ENCODE measurements at places on chromosomes 2 and 18.

DNA sequence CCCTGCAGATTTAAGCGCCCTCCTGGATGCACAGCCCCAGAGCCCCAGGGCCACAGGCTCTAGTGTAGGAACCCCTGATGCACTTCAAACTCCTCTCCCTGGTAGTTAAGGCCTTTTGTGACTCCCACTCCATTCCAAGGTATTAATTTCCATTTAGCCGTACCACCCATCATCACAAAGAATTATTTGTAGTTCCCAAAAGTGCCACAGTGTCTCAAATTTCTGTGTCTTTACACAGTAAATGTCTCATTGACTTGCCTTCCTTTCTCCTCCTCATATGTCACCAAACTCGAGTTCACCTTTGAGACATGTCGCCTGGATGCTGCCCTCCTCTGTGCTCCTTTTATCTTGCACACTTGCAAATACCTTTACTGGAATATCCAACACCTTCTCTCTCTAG lies 25.9 kb downstream of the PECR start:
- DNase-seq = no peak

DNA sequence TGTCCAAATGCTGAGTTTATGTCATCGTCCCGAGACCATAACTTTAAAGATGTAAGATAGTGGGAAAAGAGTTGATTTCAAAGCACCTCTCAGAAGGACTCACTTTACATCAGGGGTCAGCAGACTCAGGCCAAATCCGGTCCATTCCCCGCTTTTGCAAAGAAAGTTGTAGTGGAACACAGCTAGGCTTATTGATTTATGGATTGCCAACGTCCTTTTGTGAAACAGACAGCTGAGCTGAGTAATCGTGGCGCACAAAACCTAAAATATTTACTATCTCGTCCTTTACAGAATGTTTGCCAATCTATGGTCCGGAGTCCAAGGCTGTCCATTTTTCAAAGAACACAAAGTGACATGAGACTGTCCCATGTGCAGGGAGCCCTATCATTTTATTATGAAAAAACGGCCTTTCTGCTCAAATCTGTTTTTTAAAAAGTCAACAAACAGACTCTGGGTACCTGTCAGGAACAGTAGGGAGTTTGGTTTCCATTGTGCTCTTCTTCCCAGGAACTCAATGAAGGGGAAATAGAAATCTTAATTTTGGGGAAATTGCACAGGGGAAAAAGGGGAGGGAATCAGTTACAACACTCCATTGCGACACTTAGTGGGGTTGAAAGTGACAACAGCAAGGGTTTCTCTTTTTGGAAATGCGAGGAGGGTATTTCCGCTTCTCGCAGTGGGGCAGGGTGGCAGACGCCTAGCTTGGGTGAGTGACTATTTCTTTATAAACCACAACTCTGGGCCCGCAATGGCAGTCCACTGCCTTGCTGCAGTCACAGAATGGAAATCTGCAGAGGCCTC lies at the start of gene IL1RN:
IL1RN (plus strand) TSS at position 754 of the 801 bp plus-strand sequence; CDS start at position 781, 27 bp downstream.
- DNase-seq = no peak

GRCh38 chr18:27717816-27718215 lies 459.1 kb downstream of the CDH2 start:
- DNase-seq = no peak

DNA sequence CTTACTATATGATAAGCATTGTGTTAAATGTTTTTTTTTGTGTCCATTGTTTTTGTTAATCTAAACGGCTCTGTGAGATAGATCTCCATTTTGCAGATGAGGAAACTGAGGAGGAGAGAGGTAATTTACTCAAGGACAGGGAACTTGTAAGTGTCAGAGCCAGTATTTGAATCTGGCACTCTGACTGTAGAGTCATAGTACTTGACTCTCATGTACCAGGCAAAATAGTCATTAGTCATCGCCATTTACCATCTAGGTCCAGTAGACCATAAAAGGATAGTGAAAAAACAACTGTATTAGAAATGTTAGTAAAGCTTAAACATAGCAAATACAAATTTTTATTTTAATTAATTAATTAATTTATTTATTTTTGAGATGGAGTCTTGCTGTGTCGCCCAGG lies 4.8 kb downstream of the PSMD14 start:
- DNase-seq = no peak

- DNase-seq = no peak
Measured at GRCh38 chr2:60391649-60392375, 161.6 kb downstream of the BCL11A start.

GRCh38 chr2:64203858-64204632 lies 59.8 kb upstream of the PELI1 start:
- DNase-seq = no peak

DNA sequence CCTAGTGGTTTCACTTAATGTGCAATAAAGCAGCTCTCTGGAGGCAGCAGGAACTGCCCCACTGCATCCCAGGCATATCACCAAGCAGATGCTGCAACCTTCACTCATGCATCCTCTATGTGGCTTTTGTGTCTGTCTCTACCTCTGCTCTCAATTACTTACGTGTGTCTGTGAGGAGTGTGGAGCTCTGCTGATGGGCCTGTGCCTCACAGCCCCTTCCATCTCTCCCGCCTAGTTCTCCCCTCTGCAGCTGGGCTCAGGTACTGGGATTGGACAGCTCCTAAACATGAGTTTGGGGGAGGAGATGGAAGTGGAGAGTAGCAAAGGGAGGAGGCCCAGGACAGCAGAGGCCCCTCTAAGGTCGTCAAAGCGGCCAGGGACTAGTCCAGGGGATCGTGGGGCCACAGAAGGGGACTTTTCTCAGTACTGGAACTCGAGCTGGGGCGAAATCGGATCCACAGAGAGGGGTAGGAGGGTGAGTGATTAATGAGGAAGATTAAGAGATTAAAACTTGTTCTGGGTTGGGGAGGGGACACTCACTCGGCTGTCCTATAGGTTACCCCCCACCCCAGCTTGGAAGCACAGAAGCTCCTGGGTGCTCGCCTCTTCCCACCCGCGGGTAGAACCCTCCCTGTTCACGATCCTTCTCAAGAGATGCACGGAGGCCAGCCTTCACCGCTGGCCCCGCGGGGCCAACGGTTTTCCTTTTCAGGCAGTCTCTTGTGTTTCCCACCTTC lies 2.1 kb upstream of the LBX2 start:
- no peak for DNase-seq

- DNase-seq = no peak
Measured at GRCh38 chr2:224310943-224311625, 90.8 kb downstream of the FAM124B start.

GRCh38 chr2:9974343-9974742 lies 22.9 kb downstream of the GRHL1 start:
- DNase-seq = no peak

GRCh38 chr2:44954447-44954888 lies 13.0 kb downstream of the SIX3 start:
- no peak for DNase-seq

DNA sequence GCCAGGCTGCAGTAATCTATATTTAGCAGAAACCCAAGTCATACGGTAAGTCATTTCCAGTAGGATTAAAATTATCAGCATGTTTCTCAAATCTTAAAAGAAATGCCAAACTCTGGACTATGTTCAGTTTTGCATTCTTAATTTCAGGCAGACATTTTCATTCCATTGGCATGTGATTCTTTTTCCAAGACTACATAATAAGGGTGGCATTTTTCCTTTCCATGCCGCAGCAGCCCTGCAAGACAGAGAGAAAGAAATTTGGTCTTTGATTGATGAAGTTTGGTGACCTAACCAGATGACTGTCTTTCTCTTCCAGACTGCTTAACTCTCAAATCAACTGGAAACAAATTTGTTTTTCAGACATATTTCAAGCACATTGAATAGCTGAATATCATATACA lies 118.1 kb downstream of the FHOD3 start:
- no peak for DNase-seq

DNA sequence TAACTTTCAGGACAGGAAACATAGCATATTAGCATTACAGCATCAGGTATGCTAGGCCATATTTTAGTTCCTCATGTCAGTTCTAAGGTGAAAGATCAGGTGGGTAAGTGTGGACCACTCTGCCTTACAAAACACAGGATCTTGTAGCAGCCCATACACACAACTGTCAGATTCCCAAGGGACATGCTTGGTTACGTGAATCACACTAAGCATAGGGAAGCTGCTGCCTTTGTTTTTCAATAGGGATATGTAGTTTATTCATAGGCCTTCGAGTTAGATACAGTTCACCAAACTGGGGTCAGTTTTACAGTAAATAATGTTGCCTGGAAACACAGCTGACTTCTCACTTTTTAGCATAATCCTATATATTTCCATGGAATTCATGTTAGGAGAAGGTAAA lies 116.1 kb upstream of the OTX1 start:
- DNase-seq = no peak

DNA sequence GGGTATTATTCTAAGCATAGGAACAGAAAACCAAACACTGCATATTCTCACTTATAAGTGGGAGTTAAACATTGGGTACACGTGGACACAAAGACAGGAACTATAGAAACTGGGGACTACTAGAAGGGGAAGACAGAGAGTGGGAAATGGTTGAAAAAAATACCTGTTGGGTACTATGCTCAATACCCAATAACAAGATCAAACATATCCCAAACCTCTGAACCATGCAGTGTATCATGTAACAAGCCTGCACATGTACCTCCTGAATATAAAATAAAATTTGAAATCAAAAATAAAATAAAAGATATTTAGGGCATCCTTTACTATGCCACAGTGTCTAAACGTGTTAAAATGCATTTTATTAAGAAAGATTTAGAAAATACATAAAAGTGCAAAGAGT lies 221.0 kb upstream of the TFPI start:
- DNase-seq = no peak

DNA sequence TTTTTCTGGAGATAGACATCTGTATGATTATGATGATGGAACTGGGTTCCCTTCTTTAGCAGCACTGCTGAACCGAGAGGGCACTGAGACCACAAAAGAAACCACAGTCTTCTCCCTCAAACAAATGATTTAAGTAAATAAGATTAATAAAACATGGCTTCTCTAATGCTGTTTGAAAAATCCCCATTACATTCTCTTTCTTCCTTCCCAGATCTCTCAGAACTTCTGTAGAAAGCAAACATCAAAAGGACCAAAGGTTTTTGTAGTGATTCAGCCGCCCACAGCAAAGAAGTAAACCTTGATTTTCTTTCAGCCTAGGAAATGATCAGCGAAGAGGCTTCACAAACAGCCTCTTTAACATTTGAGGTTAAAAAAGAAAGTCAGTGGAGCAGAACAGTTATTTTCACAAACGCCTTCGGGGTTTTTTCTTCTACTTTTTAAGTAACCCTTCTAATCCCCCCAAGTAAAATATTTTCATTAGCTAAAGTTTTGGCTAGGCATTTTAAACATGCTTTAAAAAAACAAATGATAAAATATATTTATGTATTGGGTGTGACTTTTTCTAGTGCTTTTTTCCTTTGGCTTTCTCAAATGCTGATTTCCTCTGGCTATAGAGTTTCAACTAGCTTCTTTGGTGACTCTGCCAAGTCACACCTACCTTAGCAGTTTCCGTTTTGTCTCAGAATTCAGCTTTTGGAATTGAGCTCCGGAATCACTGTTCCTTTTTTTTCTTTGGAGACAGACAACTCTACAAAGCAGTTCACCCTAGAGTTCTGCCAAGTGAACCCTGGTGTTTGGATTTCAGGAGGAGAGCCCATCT lies 89.6 kb downstream of the UPP2 start:
- DNase-seq = no peak

- no peak for DNase-seq
Measured at GRCh38 chr2:167582619-167583018, 664.8 kb downstream of the STK39 start.

DNA sequence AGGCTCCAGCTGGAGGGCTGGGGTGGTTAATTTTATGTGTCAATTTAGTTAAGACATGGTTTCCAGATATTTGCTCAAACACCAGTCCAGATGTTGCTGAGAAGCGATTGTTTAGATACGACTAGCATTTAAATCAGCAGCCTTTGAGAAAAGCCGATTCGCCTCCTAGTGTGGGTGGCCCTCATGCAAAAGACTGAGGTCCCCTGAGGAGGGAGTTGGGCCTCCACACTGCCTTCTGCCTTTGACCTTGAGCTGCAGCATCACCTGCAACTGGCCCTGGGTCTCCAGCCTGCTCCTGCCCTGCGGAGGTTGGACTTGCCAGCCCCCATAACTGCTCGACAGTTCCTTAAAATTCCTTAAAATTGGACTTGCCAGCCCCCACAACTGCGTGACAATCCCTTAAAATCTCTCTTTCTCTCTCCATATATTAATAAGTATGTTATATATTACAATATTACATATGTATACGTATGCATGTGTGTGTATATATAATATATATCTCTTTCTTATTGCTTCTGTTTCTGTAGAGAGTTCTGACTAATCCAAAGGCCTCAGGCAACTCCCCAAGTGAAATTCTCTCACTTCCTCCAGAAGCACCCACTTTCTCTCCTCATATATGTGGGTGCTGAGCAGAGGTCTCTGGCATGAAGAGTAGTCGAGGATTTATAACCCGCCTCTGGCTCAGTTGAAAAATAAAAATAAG lies 14.4 kb downstream of the FBLN7 start:
- DNase-seq = no peak

DNA sequence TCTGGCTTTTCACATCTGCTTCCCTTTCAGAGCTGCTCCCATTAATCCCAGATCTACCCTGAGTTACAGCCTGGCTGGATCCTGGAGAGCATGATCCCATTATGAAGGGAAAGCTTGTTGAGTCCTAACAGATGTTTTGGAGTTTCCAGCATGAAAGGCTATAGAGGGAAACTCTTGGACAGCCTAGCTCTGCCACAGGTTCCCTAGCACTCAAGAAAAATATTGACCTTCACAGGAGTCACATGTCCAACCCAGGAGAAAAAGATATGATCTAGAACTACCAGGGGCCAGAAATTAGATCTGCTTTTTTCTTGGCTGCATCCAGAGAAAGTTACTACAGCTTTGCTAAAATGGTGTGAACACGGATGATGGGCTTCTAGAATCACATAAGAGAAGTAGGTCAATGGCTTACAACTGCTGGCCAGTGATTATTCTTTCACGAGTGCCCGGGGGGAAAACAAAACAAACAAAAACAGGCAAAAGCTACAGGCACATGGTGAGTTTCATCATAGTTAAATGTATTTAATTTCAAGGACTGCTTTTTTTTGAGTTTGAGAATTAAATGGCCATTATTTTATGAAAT lies 15.9 kb downstream of the CCDC93 start:
- no peak for DNase-seq

DNA sequence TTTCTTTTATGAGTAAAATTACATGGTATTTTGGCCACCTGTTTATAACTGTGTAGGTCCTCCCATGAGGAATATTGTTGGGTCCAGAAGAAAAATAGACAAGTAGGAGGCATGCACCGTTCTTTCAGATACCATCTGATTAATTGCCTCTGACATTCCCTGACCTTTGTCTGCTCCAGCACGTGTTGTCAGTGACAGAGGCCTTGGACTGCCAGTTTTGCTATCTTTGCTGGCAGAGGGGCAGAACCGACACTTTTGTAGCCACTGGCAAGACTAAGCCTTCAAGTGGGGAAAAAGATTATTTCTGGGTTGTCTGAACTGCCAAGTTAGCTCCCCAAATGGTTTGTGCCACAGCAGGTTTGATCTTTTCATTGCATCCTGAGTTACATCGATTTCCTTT lies 276.9 kb downstream of the CAMKMT start:
- DNase-seq = no peak

DNA sequence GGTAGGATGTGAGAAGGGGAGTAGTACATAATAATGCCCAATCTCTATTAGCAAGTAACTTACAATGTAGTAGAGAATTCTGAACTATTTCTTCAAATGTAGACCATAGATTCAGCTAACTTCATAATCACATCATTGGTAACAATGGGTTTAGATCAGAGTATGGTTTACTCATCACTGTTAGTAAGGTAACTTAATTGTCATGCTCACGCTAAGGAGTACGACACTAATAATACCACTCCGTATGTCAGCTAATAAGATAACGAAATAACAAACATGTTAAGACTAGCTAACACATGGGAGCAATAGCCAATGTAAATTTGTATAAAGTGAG lies 56.4 kb upstream of the CCDC141 start:
- no peak for DNase-seq

All from stimulated activated CD8-positive, alpha-beta memory T cell treated with anti-CD3 and anti-CD28 coated beads, Interleukin-7, amount 100 ng/mL, for 1 hour (primary cell).